ENCODE measurements at places on chromosomes 13 and 19. TPM values are rescaled to one million over a fixed set of nuclear protein-coding genes. Genes with fewer than 3 reads are reported as not detected.

NTN5 gene
- not detected for total RNA-seq

AMH gene
- total RNA-seq, result 0.38 TPM

KIR2DL4 gene
- not detected for total RNA-seq

CGB2 gene
- not detected for total RNA-seq

VAV1 gene
- 0.51 TPM for total RNA-seq

MBD3L3 gene
- not detected for total RNA-seq

SERPINE3 gene
- total RNA-seq, result not detected

All from bronchial epithelial cell (primary cell).